ENCODE measurements at places on chromosomes 1 and 21.
A peak's percentile ranks its signal among the peaks of the same experiment; 100 is the strongest.

- no peak for DNase-seq
These were observed 22.7 kb downstream of the RHBG start for GRCh38 chr1:156391701-156392100.

DNA sequence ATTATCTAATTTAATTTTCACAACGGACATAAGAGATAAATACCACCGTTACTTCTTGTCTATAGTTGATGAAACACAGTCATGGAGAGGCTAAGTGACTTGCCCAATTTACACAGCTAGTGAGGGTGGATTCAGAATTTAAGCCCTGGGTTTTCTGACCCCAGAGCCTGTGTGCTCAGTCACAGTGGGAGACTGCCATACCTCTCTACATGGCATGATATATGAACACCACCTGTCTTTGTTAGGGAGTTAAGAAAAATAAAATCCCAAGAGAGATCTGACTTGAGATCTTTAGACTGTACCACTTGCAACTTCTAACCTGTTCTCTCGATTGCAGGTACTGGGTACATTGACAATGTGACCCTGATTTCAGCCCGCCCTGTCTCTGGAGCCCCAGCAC is 40.3 kb downstream of the LAMC2 start:
- no peak for DNase-seq

- DNase-seq, result no peak
These were observed 32.5 kb upstream of the FHAD1 start for GRCh38 chr1:15214527-15214926.

DNA sequence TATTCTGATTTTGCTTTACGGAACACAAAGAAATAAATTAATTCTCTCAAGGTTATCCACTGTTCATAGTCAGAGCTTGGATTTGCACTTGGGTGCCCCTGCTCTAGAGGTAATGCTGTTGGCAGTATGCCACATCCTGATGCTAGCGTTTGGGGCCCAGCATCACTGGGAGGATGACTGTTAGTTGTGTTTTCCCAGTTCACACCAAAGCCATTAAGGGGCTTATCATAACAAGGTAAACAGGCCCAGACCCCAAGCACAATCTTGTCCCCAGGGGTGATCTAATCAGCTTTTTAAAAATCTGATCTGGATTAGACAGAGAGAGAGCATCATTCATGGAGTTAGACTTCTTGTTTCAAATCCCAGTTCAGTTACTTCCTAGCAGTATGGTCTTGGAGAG is 60.2 kb upstream of the PBX1 start:
- no peak for DNase-seq

- peak; percentile 40 for DNase-seq
These were observed 44.9 kb upstream of the FOXD3 start for GRCh38 chr1:63277195-63278192.

DNA sequence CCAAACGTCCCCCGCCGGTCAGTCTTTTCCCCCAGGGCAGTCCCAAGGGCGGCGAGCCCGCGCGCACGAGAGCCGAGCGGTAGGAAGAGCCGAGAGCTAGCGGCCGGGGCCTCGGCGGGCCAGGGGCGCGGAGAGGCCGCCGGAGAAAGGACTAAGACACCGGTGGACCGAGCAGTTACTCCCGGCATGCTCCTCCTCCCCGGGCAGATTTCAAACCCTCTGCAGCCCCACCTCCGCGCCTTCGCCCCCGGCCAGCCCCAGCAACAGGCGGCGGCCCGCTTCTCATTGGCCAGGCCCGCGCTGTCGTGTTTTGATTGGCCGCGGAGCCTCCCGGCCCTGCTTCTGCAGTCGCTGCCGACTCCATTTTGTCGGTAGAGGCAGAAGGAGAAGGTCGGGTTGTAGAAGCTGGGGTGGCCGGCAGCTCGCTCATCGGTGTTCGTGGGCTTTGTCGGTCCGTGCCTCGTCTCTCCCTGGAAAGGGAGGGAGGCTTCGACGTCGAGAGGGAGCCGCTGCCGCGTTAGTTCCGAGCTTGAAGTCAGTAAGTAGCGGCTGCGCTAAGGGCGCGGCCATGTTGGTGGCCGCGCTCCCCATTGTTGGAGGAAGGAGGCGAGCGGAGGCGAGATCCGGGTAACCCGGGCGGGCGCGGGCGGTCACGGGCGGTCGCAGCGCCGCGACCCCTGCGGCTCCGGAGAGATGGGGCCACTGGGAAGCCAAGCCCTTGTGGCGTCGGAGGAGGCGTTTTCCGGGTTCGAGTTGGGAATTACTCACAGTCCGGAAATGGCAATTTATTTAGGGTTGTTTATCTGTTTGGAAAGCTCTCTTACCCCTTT is at the start of gene PNRC2:
Gene PNRC2 (plus strand): TSS at position 368 of the 830 bp plus-strand sequence. CDS start 1,630 bp downstream, outside the sequence.
- DNase-seq, result peak; percentile 88

DNA sequence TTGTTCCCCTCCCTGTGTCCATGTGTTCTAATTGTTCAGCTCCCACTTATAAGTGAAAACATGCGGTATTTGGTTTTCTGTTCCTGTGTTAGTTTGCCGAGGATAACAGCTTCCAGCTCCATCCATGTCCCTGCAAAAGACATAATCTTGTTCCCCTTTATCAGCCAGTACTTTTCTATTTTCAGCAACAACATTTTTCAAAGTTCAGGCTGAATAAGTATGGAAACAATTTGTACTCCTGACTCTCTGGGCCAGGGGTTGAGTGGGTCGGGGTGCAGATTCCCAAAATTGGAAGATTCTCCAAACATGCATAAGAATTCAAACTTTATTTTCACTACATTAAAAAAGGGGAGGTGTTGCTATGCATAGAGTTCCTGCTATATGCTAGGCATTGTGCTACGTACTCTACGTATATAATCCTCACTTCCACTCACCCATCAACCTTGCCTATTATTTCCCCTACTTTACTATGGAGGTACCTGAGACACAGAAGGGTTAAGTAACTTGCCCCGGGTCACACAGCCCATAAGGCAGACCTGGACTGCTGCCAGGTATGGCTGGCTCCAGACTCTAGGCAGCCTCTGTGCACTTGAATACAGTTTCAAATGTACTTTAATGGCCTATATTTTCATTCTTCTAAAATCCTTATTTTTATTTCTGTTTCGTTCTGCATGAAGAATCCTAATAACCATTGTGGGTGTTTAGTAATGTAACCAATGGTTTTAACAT is 117.1 kb upstream of the C8B start:
- DNase-seq, result no peak

- no peak for DNase-seq
These were observed 117.9 kb downstream of the MACF1 start for GRCh38 chr1:39322431-39322830.

- no peak for DNase-seq
These were observed 32.3 kb downstream of the STPG1 start for GRCh38 chr1:24381256-24381655.

Measured in NCI-H524 (cell line).